ENCODE measurements at places on chromosomes 11 and 22.
A peak's percentile ranks its signal among the peaks of the same experiment; 100 is the strongest.

DNA sequence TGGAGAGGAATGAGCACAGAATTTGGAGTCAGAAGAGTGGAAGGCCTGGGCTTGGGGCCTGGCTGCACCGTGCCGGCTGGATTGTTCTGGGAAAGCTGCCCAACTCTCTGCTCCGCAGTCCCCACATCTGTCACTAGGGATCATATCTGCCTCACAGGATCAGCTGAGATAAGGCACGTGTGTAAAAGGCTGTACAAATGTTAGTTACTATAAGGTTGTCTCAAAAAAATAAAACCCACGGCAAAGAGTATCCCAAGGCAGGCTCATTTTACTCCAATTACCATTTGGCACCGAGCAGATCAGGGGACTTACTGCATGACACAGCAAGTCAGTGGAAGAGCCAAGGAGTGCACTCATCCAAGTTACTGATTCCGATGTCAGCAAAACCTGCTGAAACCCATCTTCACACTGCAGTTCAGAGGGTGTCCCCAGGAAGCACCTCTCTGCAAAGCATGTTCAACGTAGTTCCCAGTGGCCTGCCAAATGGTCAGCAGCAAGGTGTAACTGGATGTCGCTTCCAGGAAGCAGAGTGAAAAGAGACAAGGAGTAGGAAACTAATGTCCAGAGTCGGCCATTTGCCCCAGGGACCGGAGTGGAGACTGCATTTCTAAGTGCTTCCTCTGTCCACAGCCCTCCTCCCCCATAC, 18.1 kb upstream of the MRTFA start:
- DNase-seq = no peak

DNA sequence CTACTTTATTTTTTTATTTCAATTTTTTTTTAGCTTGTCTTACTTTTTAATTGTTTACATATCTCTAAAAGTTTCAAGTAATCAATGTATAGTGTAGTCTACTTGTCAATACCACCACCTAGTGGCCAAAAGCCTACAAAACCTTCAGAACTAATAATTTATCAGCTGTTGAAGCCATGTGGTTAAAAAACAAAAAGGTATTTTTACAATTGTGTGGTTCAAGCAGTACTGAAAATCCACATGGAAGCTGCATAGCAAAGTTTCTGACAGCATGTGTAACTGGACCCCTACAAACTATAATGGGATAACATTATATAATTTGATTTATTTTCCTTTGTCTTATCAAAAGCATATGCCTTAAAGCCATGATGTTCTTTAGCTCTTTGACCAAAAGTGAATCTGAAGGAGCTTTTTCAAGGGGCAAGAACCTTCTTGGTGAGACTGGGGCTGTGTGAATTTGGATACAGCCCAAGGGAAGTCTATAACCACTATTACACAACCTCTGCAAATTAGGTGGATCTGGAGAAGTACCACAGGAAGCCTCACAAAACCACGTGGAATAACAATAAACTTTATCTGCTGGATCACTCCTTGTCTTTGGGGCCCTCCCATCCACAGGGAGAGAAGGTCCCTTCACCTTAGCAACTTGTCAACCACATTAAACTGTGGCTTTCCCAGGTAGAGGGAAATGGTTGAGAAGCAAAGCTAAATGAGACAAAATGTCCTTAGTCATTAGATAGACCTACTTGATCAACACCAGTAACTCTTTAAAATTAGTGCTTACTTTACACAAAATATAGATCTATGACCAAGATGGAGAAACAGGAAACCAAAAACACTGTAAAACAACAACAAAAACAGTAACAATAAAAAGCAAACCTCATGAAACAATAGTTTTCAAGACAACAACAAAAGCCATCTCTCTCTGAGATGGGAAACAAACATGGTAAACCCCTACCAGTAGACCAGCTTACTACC, 9.9 kb downstream of the NARS2 start:
- DNase-seq = peak; percentile 52

- no peak for DNase-seq
Measured at GRCh38 chr11:71070490-71071453, 181.6 kb downstream of the SHANK2 start.

DNA sequence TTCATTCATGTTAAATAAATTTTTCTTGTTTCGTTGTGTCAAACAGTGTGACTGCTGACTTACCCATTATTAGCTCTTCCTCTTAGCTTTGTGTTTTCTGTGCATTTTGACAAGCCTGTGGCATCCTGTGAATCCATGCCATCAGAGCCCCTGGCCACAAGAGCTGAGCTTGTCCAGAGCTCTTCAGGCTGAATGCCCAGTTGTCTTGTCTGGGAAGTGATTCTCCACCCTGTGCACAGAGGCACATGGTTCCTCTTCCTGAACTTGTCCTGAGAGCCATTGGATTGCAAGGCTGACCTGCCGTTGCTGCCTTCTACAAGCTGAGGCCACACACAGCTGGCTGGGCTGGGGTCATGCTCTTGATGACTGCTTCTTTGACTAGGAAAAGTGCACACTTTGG, 64.1 kb downstream of the PPP6R3 start:
- no peak for DNase-seq

GRCh38 chr22:32407312-32407711, 4.7 kb downstream of the RTCB start:
- no peak for DNase-seq

DNA sequence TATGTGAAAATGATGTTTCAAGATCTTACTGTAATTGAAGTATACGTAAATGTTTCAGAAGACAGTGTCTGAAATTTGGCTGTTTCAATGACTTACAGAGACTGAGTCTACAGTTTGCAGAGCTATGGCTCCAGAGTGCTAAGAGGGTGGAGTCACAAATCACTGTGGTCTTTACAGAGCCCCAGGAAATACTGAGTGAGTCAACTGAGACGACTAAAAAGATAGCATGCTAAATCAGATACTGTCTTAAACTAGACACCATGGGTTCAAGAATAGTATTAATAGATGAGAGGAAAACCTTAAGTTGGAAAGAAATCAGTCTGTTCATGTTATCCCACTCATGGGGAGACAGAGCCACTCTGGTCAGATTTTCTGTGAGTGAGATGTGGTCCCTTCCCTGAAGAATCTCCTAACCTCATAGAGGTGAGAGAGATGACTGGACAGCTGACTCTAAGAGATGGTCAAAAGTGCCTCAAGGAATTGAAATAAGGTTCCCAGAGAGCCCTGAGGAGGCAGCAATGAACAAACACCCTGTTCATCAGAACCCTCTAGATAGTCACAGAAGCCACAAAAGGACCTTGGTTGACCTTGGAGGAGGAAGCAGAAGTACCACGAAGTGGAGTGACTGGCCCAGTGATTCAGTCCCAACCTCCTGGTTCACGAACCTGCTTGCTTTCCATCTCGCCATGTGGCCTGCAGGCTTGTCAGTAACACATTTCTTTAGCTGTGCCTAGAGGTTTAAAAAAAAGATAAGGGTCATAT, 30.2 kb downstream of the C11orf91 start:
- DNase-seq = no peak

DNA sequence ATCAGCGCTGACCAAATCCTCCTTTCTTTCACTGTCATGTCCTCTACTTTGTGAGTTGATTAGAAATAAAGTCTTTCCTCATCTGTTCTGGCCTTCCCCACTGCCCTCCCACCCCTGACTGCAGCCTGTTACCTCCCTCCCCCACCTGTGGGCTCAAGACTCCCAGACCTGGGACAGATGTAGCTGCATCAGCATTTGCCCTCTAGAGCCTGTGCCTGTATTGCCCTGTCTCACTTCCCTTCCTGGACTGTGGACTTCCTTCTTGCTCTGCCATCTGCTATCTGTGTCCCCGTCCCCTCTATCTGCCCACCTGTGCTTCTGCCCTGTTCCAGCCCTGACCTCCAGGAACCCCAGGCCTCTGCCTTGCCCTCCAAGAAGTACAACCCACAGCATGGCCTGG, 122.5 kb downstream of the GALNT18 start:
- no peak for DNase-seq

- no peak for DNase-seq
Measured at GRCh38 chr11:72758690-72759389, 6.6 kb upstream of the ARAP1 start.

- DNase-seq = no peak
Measured at GRCh38 chr11:68016904-68017817, 7.0 kb downstream of the ALDH3B1 start.

- no peak for DNase-seq
Measured at GRCh38 chr11:10503221-10503620, 37.8 kb downstream of the RNF141 start.

DNA sequence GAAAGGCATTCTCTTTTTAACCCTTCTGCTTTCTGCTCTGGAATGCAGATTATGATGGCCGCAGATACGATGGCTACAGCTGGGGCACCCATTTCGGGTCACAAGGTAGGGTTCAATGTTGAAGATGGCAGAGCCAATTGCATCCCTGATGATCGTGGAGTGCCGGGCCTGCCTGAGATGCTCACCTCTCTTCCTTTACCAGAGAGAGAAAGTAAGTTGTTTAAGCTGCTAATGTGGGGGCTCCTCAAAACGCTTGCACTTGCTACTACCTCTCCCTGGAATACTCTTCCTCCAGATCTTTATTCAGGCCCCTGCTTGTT, 50.8 kb upstream of the PRDM11 start:
- DNase-seq = no peak

DNA sequence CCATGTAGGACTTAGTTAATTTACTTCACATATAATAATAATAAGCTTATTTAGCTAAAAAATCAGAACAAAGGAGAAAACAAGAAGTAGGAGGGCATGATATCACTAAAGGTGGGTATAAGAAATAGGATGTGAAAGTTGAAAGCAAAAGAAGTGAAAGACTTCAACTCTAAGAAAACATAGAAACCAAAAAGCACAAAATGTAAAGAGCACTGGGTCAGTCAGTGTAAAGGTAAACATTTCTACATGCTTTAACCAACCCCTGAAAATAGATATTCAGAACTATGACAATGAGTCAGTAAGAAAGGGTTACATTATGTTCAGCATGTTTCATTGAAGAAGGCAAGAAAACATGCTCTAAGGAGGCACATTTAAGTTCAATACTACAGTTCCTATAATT, 298.8 kb downstream of the SWAP70 start:
- DNase-seq = no peak

GRCh38 chr22:17120711-17121232, 388 bp downstream of the TMEM121B start:
- peak; percentile 45 for DNase-seq

All from activated naive CD4-positive, alpha-beta T cell treated with anti-CD3 and anti-CD28 coated beads, Interleukin-2, amount 10 ng/mL, durations not matched to agents 7 days and 5 days (primary cell).